Colonic mucosa (tissue), 4 donors: ENCODE measurements at places on chromosomes 16 and 17. TPM values are rescaled to one million over a fixed set of nuclear protein-coding genes. Genes with fewer than 3 reads are reported as not detected.

The FOXJ1 gene
- total RNA-seq: 1.4 TPM

The DNASE1L2 gene
- 0.85 TPM for total RNA-seq

The ITGAD gene
- total RNA-seq: not detected

The CDRT15L2 gene
- total RNA-seq: not detected

The KRTAP4-2 gene
- not detected for total RNA-seq

The TMEM204 gene
- 2.9 TPM for total RNA-seq

The ANKFN1 gene
- 0.58 TPM for total RNA-seq

The PRM2 gene
- not detected for total RNA-seq

The SLC52A1 gene
- 2.6 TPM for total RNA-seq

The TELO2 gene
- 18.4 TPM for total RNA-seq

The GGNBP2 gene
- 67.6 TPM for total RNA-seq

The DRC3 gene
- total RNA-seq: 0.79 TPM

The KRTAP2-3 gene
- not detected for total RNA-seq

The RND2 gene
- 0.56 TPM for total RNA-seq
